Muscle of leg (tissue), 16 donors: ENCODE measurements at places on chromosomes 1 and 21.

DNA sequence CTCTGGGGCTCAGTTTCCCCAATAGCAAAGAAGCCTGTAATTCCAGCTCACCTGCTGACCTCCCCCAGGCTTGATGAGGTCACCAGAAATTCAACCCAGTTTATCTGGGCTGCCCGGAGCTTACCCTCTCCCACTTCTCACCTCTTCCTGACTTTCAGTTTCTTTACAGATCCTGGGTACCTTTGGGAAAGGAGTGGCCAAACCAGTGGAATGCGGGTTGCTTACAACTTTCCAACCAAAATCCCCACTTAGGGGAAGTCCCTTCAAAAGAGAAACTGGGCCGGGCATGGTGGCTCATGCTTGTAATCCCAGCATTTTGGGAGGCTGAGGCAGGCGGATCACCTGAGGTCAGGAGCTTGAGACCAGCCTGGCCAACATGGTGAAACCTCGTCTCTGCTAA lies 5.9 kb upstream of the MARCKSL1 start:
- no peak for DNase-seq

GRCh38 chr1:225941187-225941941 lies at the start of gene LEFTY2:
Gene LEFTY2 (minus strand): TSS chr1:225941220. CDS start chr1:225941140, 80 bp downstream.
- peak; percentile 97 for DNase-seq

GRCh38 chr1:67760030-67760821 lies 73.0 kb downstream of the GNG12 start:
- peak; percentile 75 for DNase-seq

DNA sequence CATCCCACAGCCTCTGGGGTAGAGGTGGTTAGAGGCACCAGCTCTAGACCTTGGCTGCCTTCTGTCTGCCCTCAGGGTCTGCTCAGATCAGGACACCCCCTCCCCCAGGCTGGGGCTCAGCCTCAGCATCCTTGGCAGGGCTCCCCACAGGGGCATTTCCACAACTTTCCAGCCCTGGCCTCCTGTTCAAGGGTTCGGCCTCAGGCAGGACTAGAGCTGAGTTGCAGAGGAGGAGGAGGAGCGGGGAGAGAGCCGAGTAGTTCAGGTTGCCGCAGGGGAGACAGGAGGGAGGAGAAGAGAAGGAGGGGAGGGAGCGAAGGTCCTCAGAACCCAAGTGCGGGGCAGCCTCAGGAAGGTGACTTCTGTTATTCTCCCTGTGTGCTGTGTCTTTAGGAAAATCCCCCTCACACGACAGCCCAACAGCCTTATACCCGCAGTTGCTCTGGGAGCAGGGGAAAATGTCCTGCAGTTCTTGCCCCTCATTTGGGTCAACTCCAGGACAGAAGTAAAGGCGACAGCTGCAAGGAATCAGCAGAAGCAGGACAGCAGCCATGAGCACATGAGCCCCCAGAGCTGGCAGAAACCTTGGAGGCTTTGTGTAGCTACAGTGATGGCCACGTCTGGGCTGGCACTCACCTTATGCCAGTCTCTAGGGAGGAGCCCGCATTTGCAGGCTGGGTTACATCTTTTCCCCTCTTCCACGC lies 46.5 kb upstream of the TENT5B start:
- DNase-seq: peak; percentile 75

GRCh38 chr1:168243198-168243597 lies 17.4 kb downstream of the SFT2D2 start:
- peak; percentile 87 for DNase-seq

DNA sequence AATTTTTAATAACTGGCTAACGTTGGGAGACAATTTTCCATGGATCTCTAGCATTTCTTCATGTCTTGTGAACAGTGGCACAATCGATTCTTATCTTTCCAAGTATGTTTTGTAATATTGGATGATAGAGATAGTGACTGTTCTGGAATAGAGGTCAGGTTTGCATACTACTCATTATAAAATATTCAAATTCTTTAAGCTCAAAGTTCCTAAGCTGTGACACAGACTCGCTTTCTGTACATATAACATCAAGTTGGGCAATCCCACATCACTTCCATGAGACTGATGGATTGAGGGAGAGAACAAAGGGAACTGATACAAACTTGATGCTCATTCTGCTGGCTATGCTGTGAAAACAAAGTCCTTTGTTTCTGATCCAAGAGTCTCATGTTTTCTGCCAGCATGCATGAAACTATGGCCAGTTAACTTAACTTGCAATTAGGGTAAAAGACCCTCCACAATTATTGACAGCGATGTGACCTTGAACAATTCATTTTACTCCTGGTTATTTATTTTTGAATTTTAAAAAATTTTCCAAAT lies 392.4 kb downstream of the TTLL7 start:
- DNase-seq: no peak

- DNase-seq: no peak
These were observed 28.4 kb upstream of the C1orf159 start for GRCh38 chr1:1144122-1144842.
